ENCODE measurements at places on chromosomes 11 and 22.

DNA sequence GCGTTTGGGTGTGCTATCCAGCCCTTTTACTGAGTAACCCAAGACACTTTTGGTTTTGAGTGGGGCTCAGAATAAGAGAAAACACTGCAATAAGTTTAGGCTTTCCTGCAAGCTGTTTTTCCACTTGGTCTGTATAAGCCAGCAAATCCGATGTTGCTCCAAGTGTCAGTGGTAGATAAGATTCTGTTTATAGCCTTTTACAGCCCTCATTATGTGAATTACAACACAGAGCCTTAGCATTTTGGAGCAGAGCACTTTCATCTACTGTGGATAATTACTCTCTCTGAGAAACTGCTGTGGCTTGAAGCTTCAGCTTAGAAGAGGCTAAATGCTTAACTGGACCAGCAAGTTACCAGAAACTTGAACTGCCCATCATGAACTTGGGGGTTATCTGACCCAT, 601.1 kb downstream of the JRKL start:
- no peak for DNase-seq

DNA sequence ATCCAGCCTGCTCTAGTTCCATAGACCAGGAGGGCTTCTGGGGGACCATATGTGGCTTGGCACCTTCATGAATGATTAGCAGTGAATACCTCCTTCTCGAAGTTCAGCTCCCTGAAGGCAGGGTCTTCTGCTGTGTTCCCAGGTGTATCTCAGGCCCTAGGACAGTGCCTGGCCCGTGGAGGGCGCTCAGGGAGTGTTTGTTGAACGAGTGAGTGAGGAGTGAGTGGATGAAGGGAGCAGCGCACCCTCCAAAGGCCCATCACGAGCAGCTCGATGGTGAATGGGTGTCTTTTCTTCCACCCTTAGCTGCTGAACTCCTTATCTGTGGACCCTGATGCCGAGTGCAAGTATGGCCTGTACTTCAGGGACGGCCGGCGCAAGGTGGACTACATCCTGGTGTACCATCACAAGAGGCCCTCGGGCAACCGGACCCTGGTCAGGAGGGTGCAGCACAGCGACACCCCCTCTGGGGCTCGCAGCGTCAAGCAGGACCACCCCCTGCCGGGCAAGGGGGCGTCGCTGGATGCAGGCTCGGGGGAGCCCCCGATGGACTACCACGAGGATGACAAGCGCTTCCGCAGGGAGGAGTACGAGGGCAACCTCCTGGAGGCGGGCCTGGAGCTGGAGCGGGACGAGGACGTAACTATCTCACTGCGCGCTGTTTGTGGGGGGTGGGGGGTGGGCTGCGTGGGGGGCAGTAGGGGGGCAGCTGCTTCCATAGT, 9.5 kb downstream of the ANO1 start:
- DNase-seq: no peak

DNA sequence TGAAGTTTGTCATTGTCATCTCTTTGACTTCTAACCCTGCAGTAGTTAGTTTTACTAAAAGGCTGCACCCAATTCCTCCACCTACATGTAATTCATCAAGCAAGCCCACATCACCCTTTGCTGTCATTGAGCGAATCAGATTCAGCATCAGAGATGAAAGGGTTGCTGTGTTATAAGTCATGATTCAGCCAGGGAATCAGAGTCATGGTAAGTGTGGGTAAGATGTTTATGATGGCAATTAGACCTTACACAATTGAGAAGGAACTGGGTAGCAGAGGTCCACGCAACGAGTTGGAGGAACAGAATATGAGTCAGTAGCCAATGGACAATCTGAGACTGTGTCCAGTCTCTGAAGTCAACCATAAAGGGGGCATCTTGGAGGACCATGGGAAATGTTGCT, 162.8 kb upstream of the SNX19 start:
- DNase-seq: no peak

DNA sequence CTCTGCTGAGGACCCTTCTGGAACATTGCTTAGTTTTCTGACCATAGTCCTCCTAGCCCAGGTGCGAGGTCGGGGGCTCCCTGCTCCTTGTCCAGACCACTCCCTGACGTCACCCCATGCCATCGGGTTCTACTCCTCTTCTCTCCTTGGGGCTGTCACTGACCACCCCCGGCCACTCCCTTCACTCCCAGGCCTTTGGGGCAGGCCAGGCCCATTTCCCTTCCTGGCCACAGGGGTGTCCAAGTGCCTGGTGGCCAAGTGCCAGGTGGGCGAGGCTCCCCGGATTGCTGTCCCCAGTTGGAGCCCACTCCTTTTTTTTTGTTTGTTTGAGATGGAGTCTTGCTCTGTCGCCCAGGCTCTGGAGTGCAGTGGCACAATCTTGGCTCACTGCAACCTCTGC, 19.5 kb downstream of the MRGPRD start:
- no peak for DNase-seq

GRCh38 chr11:63470311-63470710, 20.7 kb downstream of the PLAAT5 start:
- no peak for DNase-seq

DNA sequence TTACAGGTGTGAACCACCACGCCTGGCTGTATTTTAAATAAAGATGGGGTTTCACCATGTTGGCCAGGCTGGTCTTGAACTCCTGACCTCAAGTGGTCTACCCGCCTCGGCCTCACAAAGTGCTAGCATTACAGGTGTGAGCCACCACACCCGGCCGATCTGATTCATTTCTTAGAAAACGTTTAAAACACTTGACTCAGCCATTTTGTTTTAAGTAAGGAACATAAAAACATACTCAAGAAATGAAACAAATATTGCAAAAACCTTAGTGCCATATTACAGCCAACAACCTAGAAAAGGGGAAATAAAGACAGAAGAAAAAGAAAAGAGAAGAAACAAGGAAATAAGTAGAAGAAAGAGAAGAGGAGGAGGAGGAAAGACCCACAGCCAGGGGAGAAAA, 17.4 kb downstream of the LRFN4 start:
- DNase-seq: no peak

- DNase-seq: no peak
These were observed 21.5 kb downstream of the MYH9 start for GRCh38 chr22:36366291-36366708.

DNA sequence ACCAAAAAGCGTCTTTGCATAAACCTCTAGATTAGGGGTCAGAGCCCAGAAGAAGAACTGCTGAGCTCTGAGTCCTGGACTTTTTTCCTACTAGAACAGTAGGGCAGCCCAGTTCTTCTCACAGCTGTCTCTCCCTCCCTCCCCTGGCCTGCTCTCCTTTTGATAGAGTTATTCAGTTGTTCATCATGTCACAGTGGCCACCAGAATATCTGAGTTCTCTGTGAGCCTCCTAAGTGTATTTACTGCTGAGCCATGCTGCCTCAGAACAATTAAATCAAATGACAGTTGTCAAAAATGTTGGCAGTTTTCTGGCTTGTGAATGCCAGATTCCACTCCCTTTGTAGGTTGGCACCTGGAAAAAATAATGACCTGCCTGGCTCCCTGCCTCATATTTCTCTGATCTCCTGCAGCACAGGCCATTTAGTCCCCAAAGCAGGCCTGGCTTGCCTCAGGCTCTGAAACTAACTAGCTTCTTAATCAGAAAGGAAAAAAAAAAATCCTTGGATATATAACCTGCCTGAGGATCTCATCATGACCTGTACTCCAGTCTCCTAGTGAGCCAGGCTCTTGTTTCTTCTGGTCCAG, 377.4 kb upstream of the LARGE1 start:
- DNase-seq: no peak

GRCh38 chr11:29527391-29527936, 489.4 kb downstream of the KCNA4 start:
- DNase-seq: peak; percentile 59

DNA sequence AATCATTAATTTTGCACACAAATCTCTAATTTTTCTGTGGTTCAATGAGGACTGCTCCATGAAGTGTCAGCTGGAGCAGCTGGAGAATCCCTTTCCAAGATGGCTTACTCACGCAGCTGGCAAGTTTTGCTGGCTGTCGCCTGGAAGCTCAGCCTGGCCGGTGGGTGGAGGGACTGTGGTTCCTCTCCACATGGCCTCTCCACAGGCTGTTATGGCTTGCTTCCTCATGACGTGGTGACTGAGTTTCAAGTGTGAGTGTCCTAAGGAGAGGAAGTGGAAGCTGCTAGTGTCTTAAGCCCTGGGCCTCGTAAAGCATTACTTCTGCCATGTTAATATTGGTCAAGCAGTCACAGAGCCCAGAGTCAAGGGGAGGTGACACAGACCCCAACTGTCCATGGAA, 14.0 kb upstream of the NRIP3 start:
- no peak for DNase-seq

GRCh38 chr22:50008151-50009040, 4.2 kb downstream of the IL17REL start:
- no peak for DNase-seq

DNA sequence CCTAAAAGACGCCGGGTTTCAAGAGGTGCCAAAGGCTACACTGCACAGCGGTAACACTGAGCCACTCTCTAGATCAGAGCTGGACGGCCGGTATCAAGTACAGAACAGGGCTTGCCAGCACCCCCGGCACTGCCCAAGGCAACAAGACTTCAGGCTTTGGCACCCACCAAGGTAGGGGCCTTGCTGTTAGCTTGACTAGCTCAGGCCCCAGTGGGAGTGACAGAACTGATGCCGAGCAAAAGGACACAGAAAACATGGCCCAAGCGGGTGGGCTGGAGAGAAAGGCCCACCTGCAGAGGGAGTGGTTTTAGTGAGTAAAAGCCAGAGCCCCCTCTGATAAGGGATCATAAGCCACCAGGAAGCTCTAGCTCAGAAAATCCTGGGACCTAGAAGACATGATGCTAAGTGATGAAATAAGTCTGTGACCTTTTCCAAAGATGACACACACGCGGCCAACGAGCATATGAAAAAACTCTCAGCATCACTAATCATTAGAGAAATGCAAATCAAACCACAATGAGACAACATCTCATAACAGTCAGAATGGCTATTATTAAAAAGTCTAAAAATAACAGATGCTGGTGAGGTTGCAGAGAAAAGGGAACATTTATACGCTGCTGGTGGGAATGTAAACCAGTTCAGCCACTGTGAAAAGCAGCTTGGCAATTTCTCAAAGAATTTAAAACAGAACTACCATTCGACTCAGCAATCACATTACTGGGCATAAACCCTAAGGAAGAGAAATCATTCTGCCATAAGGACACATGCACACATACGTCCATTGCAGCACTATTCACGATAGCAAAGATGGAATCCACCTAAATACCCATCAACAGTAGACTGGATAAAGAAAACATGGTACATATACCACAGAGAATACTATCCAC, 12.9 kb downstream of the EHD1 start:
- DNase-seq: no peak

DNA sequence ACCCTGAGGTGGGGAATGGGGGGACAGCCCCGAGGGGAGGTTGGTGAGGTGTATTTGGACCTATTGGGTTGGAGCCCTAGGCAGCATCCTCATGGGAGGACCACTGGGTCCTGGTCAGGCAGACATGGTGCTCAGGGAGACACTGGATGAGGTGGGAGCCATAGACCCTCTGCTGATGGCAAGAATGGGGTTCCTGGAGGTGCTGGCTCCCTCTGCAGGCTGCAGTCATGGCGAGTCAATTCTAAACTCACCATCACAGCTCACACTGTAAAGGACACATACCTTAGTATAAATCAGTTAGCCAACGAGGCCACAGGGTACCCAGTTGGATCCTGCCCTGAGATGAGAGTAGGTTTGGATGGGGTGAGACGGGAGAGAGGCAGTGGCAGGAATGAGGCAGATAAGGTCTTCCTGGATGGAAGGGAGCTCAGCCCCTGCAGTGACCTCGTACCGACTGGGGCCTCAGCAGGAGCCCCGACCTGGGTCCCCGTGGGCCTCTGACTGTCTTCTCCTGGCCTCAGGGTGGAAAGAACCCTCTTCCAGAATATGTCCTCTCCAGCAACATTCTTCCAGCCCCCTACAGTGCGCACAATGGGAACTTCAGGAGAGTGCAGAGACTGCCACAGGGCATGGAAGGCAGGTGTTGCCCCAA, 1.7 kb upstream of the GAB4 start:
- no peak for DNase-seq

GRCh38 chr22:44689173-44689572, 12.8 kb upstream of the PRR5 start:
- DNase-seq: no peak

GRCh38 chr22:42895087-42895486, 38.0 kb upstream of the ARFGAP3 start:
- DNase-seq: no peak

DNA sequence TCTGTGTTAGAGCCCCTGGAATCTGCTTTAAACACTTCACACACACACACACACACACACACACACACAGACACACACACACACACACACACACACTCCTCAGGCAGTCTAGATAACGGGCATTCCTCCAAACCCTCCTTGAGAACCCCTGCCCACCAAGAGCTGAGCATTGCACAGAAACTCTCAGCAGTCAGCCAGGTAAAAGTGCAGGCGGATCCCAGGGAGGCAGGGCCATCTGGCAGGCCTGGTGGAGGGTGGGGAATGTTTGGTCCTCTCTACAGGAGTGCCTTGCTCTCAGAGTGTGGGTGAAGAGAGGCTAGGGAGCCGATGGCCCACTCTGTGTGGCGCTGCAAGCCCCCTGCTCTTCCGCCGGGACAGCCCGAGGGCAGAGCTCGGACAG, 190.2 kb downstream of the BUD13 start:
- DNase-seq: no peak

DNA sequence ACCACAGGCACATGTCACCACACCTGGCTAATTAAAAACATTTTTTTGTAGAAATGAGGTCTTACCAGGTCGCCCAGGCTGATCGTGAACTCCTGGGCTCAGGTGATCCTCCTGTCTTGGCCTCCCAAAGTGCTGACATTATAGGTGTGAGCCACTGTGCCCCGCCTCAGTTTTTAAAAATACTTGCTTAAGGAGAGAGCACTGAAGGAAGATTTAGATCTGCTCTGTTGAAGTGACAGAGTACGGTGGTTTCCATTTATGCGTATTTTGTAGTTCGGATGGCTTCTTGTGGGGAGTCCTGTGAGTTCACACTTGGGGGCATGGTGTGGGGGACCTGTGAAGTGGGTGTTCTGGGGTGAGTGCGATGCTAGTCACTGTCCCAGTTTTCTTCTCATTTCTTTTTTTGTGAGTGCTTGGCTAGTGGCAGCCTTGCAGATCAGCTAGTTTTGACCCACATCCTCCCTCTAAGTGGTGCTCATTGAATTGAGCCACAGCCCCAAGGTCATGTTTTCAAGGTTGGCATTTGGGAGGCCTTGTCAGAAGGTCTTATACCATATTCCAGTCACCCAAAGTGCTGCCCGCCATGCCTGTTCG, 31.5 kb downstream of the PTPRJ start:
- no peak for DNase-seq

GRCh38 chr11:124543554-124543953, at the start of gene OR8B12:
Gene OR8B12, minus strand, starts transcription at chr11:124543654. Its CDS starts 0 bp downstream, at chr11:124543654.
- no peak for DNase-seq

Measured in HS-27A (cell line).